ENCODE measurements at places on chromosomes 4 and X.

DNA sequence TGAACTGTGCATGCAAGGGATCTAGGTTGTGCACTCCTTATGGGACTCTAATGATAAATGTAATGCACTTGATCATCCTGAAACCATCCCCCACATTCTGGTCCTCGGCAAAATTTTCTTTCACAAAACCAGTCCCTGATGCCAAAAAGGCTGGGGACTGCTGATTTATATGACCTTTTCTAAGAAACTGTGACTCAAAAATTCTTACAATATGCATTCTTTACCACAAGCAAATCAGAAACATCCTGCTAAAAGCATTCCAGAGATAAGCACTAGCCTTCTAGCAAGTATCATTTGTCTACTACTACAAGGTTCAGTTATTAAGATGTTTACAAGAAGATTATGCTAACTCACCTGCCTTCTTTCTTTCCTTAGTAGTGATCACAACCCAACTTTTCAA is 166.5 kb upstream of the PCDH7 start:
- DNase-seq, result no peak

DNA sequence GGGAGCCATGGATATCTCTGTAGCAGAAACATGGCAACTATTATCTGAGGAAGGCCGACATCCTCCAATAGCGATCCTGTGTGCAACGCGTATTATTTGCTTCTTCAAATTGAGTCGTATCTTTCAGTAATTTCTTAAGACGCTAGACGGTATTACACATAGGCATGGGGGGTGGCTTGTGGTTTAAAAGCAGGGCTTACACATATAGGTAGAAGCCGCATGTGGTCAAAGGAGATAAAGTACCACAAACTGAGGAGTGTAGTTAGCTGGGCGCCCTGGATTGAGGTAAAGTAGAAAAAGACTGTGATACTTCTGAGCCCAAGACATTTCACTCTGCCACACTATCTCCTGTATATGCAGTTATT is 94.6 kb downstream of the SORBS2 start:
- no peak for DNase-seq

- no peak for DNase-seq
Measured at GRCh38 chr4:73539386-73539785, 57.8 kb downstream of the AFM start.

DNA sequence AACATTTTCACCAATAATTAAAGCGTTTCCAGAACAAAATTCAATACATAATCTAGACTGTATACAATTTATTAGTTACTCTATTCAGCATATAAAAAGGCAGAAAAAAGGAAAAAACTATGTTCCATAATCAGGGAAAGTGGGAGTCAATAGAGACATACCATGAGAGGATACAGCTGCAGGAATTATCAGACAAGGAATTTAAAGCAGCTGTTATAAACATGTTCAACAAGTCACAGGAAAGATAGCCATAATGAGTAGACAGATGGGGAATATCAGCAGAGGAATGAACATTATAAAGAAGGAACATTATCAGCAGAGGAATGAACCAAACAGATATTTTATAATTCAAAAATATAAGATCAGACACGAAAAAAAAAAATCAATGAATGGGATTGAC is 500.6 kb upstream of the RPS6KA3 start:
- DNase-seq, result no peak

GRCh38 chr4:91127831-91128230 is 1000.6 kb downstream of the CCSER1 start:
- no peak for DNase-seq

- DNase-seq, result no peak
Measured at GRCh38 chr4:912548-913279, 19.4 kb downstream of the GAK start.

DNA sequence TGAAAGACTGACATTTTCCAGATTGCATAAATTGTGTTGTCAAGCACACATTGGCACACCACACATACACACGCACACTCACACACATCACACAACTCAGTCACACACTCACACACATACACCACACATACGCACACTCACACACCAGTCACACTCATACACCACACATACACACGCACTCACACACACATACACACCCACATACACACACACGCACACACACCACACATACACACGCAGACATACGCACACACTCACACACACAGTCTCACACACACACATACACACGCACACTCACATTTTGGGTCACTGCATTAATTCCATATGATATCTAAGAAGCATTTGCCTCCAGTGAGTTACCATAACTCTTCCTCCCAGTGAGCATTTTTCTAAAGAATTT is 578.3 kb upstream of the FRG1 start:
- DNase-seq, result no peak

DNA sequence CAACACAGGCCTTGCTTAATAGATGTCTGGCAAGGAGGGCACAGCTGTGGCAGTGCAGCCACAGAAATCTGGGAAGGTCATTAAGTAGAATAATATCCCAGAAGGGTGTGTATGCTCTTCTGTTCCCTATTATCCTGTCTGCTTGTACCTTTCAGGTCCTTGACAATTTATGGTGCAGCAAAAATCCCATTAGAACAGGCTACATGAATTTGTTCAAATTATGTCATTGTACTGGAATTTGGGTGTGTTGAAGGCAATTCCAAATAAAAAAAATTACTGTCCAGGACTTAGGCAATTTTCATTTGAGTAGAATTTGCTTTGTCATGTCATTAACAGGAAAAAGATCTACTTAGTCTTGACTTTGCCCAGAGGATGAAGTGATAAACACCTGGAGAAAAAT is 192.1 kb downstream of the IDS start:
- no peak for DNase-seq

DNA sequence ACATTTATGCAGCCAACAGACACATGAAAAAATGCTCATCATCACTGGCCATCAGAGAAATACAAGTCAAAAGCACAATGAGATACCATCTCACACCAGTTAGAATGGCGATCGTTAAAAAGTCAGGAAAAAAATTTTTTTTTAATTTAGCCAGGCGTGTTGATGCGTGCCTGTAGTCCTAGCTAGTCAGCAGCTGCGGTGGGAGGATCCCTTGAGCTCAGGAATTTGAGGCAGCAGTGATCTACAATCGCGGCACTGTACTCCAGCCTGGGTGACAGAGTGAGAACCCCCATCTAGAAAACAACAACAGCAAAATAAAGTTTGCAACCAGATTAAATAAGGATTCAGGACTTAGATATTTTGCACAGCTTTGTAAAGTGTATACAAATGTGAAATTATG is 65.7 kb upstream of the ALG13 start:
- no peak for DNase-seq

DNA sequence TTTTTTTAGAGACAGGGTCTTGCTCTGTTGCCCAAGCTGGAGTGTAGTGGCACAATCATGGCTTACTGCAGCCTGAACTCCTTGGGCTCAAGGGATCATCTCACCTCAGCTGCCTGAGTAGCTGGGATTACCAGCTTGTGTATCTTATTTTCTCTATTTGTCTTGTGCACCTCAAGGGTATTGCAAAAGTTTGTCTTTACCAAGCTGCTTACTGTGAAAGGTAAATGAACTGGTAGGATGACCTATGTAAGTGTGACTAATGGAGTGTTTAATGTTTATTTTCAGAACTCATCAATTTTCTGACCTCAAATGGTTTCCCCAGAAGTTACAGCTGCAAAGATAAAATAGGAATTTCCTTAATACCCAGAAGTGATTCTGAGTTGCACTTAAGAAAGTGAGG is 5.3 kb upstream of the FGA start:
- no peak for DNase-seq

GRCh38 chr4:660401-660800 is 13.7 kb downstream of the ATP5ME start:
- DNase-seq, result no peak

DNA sequence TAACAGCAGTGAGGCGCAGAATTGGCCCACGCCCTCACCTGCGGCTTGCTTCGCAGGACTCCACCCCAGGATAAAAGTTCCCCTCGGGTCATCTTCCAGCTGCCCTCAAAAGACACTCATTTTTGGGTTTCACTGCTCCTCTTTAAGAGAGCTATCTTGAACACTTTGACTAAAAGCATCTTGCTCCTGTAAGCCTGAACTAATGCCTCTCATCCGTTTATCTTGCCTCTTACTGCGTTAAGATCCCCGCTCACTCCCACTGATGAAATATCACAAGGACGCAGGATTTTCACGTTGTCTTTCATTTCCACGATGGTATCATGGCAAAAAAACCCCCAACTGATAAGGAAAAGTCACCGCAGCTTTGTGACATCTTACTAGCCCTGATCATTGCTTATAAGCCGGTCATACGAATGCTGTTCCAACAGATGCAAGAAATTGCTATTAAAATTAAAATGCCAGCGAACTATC is 591 bp upstream of the ACSL4 start:
- no peak for DNase-seq

DNA sequence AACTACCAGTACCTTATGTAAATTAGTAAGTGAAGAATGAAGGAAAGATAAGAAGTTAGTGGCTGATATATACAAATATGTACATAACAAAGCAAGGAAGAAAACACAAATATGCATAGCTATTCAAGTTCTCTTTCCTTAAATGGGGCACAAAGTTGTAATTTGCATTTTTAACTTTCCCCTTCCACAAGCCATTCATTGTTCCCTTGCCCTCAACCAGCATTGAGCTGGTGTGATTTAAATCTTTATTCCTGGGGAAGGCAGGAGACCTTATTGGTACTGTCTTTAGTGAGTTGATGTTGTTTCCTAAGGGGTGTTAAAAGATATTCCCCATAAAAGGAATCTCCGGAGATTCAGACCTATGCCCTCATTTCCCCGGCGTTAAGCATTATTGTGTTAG is 735.3 kb downstream of the PCDH18 start:
- DNase-seq, result no peak

- DNase-seq, result no peak
Measured at GRCh38 chrX:119981286-119982070, 37.9 kb upstream of the NKAP start.

DNA sequence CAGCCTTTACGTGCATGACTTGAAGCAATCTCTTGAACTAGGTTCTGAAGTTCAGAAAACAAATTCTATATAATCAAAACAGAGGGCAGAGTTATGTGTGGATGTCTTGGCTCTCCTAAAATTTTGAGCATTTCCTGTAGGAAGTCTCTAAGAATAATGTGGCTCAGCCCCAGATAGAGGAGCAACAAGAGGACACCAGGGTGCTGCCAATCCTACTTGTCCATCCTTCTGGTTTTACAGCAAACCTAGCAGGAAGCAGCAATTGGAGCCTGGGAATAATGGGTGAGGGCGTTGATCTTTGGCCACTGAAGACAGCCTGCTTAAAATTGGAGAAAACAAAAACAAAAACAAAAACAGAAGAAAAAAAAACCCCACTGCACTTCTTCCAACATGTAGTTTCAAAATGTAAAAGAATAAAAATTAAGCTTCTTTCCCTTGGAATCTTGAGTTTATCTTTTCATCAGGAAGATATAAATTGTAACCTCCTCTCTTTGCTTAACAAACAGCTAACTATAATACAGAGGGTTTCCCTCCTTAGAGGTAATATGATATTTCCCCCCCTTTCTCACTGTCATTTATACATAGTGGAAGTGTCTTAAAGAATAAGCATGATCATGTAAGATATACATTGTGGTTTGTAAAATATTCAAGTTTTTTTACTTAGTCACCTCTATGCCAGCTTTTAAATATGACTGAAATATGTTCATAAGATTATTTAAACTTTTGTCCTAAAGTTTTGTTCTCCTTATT is 130.6 kb downstream of the FBXO8 start:
- DNase-seq, result no peak

DNA sequence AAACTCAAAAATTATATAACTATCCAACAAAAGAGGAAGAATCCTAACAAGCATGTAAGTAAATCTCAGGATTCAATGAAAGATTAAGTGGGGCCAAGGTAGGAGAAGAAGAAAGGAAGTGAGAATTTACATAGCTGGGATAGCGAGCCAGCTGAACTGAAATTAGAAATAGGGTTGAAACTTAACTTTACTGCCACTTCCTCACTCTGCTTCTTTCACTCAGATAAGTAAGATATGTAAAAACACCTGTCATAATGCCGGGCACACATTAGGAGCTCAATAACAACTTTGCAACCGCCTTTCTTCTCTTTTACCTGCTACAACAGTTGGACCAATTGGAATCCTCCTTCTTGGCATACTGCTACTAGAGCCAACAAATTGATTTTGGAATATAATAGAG is 129.4 kb downstream of the CNKSR2 start:
- no peak for DNase-seq

DNA sequence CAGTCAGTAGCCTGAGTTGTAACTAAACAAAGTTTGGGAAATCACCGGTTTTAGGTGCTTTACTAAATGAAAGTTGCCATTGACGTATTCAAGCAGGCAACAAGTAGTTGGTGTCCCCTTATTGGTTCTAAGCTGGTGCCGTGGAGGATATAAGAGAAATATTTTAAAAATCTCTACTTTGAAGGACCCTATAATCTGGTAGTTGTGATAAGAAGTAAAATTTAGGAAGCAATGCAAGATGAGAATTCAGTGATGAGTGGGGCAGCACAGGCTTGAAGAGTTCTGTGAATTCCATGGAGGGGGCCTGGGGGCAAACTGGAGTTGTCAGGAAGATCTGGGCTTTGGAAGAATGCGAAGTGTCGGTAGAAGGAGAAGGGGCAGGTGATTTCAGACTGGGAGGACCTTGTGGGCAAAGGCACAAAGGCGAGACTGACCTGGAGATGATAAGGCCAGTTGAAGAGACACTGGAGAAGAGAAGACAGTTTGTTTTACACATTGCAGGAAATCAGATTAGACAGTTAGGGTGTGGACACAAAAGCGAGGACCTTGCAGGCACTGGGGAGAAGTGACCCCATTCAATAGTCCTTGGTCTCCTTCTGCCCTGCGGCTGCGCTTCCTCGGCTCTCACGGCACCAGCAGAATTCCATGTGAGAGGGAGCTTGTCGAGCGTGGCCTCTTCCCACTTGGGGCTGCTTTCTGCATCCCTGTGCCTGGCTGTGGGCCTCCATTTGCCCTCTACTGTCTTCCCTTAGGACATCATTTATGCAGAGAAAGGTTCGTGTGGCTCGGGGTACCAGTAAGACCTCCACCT is 1.3 kb downstream of the RHOH start:
- peak; percentile 60 for DNase-seq

DNA sequence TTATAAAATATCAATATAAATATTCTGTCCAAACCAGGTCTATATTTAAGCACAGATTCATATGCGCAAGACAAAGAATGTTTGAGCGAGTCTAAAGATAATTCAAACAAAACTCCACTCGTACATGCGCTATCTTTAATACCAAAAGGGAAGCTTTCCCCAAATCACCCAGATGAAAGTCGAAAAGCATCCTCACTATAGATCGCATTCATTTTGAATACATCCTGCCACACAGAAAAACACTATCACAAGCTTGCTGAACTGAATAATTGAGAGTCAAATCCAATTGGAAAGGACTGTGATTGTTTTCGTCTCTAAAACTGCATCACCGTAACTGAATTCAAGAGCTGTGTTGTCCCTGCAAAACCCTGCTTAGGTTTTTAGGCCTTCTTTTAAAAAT is 685 bp downstream of the TASL start:
- DNase-seq, result no peak

DNA sequence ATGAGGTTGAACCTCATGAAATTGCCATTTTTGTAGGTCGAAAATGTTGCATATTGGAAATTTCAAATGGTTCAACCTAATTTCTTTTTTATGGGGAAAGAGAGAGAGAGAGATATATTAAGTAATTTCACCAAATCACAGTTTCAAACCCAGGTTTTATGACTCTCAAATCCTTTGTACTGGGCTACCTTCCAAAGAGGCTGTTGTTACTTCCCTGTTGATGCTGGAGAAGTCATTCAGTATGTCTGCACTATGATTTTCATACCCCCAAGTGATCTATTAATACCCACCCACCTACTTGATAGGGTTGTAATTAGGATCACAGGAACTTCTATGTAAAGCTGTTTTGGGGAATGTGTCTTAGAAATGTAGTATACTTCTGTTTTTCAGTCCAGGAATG is 109.9 kb downstream of the ZNF330 start:
- no peak for DNase-seq
